GM12878 (cell line): ENCODE measurements at places on chromosomes 3 and 15. TPM values are rescaled to one million over a fixed set of nuclear protein-coding genes. Genes with fewer than 3 reads are reported as not detected.

DNA sequence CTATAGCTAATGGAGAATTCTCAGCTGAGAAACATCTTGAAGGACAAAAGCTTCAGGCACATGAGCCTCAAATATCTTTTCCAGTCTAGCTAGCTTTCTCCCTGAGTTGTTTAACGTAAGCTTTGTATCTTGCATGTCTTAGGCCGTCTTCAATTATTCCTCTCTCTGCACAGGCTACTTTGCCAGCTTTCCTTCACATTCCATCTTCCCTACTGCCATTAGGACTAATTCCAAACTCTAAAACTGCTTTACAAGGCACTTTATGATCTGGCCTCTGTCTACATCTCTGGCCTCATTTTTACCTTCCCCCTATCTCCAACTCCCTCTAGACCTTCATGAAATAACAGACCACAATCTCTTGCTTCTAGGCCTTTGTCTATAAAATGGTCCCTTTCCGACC lies 171.4 kb downstream of the GREM1 start:
- DNase-seq: no peak

- no peak for DNase-seq
These were observed 91.4 kb downstream of the CTNNB1 start for GRCh38 chr3:41290736-41291135.

Gene PTX3
- 0.11 TPM in 1 of 2 replicates, not detected in the other for polyA plus RNA-seq

- DNase-seq: no peak
These were observed 18.0 kb upstream of the PLXNA1 start for GRCh38 chr3:126964950-126965349.

Gene CCR1
- 3.2 and 3.6 TPM in 2 replicates for polyA plus RNA-seq

Gene KLHDC8B
- polyA plus RNA-seq: 0.50 and 0.80 TPM in 2 replicates

DNA sequence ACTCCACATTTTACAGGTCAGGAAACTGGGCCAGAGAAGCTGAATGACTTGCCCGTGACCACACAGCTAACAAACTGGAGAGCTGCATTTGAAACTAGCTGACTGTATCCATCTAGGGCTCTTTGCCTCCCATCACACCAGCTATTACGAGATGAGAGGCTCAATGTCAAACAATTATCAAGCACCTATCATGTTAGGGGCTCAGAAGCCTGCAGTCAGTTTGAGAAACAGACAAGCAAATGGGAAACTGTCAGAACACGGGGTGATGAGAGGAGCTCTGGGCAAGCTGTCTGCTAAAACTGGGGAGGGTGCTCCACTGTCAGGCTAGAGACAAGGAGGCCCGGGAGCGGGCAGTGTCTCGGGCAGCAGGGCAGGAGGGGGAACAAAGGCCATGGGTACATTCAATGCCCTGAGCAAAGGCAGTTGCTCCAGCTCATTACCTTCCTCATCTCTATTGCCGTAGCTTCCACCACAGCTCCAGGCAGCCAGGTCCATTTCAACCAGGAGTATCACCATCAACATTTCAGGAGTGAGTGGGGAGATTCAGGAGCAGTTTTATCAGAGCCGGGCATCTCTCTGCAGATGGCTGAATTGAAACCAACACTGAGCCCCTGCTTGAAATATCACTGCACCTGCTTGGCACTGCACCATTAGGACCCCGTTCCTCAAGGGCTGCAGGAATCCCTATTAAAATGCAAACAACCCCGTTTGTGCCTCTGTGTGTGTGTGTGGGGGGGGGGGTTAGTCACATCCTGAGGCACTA lies 122.6 kb downstream of the RAB11A start:
- DNase-seq: no peak

Gene FGF12
- polyA plus RNA-seq: not detected in 2 replicates

Gene ITIH1
- not detected in 2 replicates for polyA plus RNA-seq

DNA sequence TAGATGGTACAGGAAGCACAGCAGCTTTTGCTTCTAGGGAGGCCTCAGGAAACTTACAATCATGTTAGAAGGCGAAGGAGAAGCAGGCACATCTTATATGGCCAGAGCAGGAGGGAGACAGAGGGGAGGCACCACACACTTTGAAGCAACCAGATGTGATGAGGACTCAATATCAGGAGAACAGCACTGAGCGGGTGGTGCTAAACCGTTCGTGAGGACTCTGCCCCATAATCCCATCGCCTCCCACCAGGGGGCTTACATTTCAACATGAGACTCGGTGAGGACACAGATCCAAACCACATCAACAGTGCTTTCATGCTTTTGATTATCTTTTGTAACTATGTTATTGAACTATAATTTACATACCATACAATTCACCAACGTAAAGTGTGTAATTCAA lies 7.6 kb upstream of the TMEM44 start:
- DNase-seq: no peak

- no peak for DNase-seq
These were observed 96.1 kb downstream of the MCTP2 start for GRCh38 chr15:94327356-94327936.

Gene WDR49
- not detected in 2 replicates for polyA plus RNA-seq

Gene SH2D7
- polyA plus RNA-seq: not detected in 2 replicates

DNA sequence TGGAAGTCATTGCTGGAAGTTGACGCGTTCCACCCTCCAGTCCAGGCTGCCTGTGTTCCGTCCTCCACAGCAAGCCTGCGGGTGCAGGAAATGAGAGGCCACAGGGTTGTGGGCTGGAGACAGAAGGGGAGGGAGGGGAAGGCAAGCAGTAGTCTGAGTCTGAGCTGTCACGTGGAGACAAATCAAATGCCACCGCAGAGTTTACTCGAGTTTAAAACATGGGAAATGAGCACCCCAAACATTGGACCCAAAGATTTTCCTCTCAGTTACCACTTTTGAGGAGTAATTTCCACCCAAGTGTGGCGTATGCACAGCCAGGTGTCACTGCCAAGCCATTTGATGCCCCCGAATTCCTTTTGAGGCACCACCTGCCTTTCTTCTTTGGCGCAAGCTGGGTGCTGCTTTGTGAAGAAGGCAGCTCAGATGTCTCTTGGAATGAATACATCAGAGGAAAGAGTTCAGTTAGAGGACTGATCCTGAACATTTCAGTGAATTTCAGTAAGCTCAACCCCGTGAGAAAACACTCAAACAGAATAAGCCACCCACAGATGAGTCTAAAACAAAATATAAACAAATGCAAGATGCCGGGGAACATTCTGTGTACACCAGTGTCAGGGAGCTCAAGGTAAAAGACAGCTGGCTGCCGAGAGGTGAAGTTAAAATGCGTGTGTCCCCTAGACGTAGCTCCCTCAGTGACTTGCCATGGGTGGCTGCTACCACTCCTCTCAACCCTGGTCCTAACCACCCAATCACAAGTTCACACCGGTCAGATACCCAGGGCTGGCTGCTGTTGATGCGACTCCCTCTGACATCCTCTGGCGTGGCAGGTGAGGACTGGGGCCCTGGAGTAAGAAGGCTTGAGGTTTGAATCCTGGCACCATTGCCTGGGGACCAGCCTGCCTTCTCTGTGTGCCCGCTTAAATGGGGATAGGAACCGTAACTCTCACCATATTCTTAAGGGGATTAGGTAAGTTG lies 203.8 kb downstream of the UACA start:
- DNase-seq: no peak

GRCh38 chr3:47872916-47873315 lies 70.0 kb downstream of the DHX30 start:
- no peak for DNase-seq
